IMR-90 (cell line): ENCODE measurements at places on chromosomes 3 and 15. TPM values are rescaled to one million over a fixed set of nuclear protein-coding genes. Genes with fewer than 3 reads are reported as not detected.
A peak's percentile ranks its signal among the peaks of the same experiment; 100 is the strongest.

Gene PLSCR4
- total RNA-seq, result 2.8 and 3.8 TPM in 2 replicates

DNA sequence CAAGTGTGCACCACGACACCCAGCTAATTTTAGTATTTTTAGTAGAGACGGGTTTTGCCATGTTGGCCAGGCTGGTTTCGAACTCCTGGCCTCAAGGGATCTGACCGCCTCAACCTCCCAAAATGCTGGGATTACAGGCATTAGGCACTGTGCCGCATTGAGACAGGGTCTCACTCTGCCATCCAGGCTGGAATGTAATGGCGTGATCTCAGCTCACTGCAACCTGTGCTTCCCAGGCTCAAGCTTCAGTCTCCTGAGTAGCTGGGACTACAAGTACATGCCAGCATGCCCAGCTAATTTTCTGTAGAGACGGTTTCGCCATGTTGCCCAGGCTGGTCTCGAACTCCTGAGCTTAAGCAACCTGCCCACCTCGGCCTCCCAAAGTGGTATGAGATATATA, 51.6 kb downstream of the ACAD9 start:
- DNase-seq, result no peak

Gene CPN2
- total RNA-seq, result not detected in 2 replicates

Gene UBA3
- 64.3 and 77.2 TPM in 2 replicates for total RNA-seq

DNA sequence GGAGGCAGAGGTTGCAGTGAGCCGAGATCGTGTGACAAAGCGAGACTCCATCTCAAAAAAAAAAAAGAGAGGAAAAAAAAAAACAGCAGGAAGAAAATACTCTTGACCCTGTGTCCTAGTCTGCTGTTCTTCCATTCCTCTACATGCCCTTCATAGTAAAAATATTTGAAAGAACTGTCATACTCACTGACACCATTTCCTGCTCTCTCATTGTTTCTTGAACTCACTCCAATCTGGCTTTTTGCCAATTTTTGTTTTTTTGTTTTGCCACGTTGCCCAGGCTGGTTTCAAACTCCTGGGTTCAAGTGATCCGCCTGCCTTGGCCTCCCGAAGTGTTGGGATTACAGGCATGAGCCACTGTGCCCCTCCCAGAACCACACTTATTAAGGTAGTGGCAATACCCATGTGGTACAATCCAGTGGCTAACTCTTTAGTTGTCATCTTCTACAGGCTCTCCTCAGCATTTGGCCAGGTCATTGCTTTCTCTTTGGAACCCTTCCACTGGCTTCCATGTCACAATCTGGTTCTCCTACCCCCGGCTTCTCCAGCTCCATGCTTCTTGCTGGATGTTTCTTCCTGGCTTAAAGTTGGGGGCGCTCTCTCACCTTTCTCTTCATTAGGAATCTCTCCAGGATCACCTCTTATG, 238.2 kb upstream of the C2CD4B start:
- DNase-seq, result peak; percentile 74

DNA sequence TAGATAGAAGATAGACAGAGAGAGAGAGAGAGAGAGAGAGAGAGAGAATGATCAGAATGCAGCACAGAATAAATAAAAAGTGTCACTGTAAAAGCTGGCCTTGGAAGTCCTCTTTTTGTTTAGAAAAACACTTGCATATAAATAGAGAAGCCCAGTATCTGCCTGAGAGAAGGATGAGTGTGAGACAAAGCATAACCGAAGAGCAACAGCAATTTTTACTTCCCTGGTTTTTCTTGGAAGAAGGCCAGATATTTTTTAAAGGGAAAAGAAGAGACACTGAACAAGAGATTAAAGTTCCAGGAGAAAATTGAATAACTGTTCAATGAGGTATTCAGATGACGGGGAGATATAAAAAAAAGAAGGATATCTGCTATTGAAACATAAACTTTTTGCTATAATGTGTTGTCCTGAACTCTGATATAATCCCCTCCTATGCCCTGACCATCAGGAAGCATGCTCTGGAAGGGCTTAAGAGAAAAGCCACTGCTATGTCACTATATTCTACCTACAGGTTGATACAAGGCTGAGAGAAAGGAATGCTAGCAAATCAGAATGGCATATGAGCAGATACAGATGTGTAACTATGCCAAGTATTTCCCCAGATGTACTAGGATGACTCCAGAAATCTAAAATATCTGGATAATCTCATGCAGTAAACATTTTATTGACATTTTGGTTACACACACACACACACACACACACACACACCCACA, 358.9 kb downstream of the RBMS3 start:
- peak; percentile 24 for DNase-seq

Gene NPRL2
- 27.5 and 38.7 TPM in 2 replicates for total RNA-seq

- no peak for DNase-seq
These were observed 76.8 kb downstream of the IMPG2 start for GRCh38 chr3:101243285-101244211.

Gene LMAN1L
- not detected in 2 replicates for total RNA-seq
